ENCODE measurements at places on chromosomes 2 and 18. TPM values are rescaled to one million over a fixed set of nuclear protein-coding genes. Genes with fewer than 3 reads are reported as not detected.

Gene IWS1
- total RNA-seq, result 48.9 TPM

Gene GREB1
- total RNA-seq, result 0.54 TPM

Gene COL5A2
- total RNA-seq, result 1.1 TPM

Gene PPIG
- 58.3 TPM for total RNA-seq

Gene PIKFYVE
- total RNA-seq, result 26.4 TPM

Gene HMSD
- total RNA-seq, result 11.9 TPM

Gene CCDC150
- total RNA-seq, result 20.2 TPM

DNA sequence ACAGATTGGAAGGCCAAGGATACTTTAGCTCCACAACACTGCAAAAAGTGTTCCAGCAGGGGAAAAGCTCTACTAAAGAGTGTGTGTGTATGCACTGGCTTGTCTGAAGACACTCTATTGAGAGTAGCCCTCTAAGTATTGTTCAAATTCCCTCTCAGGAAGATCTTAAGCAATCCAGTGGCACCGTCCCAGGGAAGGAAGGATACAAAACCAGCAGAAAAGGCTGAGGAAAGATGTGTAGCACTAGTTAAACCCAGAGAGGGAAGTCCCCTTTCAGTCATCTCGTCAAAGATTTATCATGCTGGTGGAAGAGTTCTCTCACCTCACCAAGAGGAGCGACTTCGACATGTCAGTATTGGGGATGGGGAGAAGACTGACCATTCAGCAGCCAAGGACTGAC lies 50.5 kb downstream of the DHRS9 start:
- no peak for DNase-seq

DNA sequence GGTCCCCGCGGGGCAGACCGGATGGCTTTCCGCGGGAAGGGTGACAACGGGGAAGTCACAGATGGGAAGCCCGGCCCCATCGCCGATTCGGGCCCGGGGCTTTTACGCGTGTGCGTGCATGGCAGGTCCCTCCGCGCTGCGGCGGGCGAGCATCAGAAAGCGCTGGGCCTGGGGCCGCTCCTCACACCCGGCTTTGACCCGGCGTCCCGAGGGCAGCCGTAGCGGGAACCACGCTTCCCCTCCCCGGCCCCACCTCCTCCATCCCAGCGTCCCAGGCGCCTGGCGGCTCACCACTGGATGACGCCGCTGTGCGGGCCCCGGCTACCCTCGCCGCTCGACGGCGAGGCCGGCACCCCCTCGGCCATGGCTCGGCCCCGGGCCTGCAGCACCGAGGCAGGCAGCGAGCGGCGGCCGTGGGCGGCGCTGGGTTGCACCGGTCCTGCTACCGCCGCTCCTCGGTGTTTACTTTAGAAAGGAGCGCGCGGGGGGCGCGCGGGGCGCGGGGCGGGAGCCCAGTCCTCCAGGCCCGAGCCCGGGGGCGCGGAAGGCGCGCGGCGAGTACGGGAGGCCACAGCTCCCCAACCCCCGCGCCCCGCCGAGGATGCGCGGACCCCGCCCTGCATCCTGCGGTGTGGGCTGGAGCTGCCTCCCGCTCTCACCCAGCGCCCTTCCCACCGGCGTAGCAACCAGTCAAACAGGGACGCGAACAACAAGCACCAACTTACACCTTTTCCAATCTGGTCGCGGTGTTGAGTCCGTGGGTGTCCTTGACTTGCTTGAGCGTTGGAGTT lies 806 bp downstream of the RFX8 start:
- peak; percentile 41 for DNase-seq

GRCh38 chr18:32373505-32373904 lies 97.2 kb downstream of the GAREM1 start:
- DNase-seq, result no peak

GRCh38 chr2:115596659-115597375 lies 1154.4 kb downstream of the DPP10 start:
- no peak for DNase-seq

- DNase-seq, result no peak
Observed at GRCh38 chr18:44627280-44627679, 53.4 kb upstream of the SETBP1 start.

GRCh38 chr2:171762879-171763573 lies 75.8 kb downstream of the DYNC1I2 start:
- no peak for DNase-seq

GRCh38 chr2:27992787-27993401 lies 102.4 kb downstream of the BABAM2 start:
- peak; percentile 11 for DNase-seq

GRCh38 chr2:203720915-203721672 lies 14.7 kb downstream of the CD28 start:
- DNase-seq, result no peak

GRCh38 chr2:209368406-209368805 lies 55.4 kb upstream of the MAP2 start:
- peak; percentile 35 for DNase-seq

DNA sequence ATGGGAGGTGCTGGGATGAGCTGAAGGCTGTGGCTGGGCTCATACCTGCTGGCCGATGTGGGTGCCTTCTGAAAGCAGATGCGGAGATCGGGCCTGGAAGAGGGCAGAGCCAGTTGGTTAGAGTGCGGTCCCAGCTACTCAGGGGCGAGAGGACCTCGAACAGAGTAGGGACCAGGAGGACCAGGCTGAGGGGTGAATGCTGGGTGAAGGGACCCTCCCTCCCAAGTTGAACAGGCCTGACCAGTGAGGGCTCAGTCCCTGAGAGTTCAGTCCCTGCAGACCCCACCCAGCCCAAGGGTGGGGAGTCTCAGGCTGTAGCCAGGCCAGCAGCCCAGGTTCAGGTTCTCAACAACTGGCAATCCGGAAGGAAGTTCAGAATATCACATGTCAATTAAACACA lies 232.8 kb upstream of the HS6ST1 start:
- no peak for DNase-seq

DNA sequence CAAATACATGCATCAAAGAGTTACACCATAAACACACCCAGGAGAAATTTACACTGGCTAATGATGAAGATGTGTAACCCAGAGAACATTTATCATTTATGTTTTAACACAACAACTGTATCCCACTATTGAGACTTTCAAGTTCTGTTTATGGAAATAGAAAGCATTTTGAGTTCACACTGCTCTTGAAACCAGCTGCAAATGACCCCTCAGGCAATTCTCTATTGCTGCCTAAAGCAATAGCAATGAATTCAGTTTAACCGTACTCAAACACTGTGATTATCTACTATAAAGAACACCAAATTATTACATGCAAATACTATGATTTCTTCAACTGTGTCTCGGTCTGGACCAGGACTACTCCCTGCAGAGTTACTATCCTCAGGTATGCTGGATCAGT lies 452.7 kb upstream of the NRXN1 start:
- DNase-seq, result no peak

GRCh38 chr2:234469972-234470371 lies 26.9 kb downstream of the ARL4C start:
- DNase-seq, result no peak

DNA sequence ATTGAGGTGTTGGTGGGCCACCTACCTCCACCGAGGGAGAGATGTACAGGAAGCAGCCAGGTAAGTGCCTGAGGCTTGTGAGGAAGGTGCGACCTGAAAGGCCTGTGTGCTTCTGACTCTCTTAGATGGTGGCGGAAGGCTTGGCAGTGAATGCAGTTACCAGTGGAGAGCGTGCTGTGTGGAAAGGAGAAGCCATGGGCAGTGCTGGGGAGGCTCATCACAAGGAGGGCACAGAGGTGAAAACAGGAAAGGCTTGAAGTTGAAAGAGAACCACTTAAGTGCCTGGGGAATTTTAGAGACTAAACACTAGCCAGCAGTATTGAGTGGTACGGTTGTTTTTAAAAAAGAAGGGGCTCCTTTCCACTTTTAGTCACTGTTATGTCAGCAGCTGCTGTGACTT lies 130.9 kb downstream of the ZNF407 start:
- no peak for DNase-seq

GRCh38 chr18:37570336-37570930 lies 4.8 kb upstream of the CELF4 start:
- no peak for DNase-seq

DNA sequence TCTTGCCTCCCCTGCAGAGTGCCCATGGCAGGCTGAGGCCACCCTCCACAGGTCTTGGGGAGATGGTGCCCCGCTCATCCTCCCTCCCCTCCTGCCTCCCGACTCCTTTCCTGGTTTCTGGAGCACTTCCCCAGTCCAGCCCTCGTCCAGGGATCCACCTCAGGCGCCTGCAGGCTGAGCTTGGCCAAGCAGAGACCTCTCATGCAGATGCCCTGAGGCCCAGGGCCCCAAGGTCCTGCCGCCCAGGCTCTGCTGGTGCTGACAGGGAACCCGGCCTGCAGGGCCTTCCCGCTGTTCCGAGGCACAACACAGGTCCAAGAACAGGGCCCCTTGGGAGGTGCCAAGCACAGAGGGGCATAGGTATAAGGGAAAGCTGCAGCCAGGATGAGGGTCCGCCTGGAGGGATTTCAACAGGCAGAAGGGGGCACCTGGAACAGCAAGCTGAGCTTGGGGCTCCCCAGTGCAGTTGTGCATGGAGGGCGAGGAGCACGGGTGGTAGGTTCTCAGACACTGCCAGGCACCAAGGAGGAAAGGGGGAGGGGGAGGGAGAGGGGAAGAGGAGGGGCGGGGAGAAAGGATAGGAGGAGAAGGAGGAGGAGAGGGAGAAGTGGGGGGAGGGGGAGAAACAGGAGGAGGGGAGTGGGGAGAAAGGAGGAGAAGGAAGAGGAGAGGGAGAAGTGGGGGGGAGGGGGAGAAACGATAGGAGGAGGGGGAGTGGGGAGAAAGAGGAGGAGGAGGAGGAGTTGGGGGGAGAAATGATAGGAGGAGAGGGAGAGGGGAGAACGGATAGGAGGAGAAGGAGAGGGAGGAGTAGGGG lies 1.2 kb upstream of the ANO7 start:
- no peak for DNase-seq

GRCh38 chr2:232386740-232387450 lies 8.3 kb downstream of the ALPP start:
- no peak for DNase-seq

- no peak for DNase-seq
Observed at GRCh38 chr2:113831161-113831560, 58.7 kb upstream of the ACTR3 start.

Measured in Calu3 (cell line).